ENCODE measurements at places on chromosomes 2 and 18. TPM values are rescaled to one million over a fixed set of nuclear protein-coding genes. Genes with fewer than 3 reads are reported as not detected.

DNA sequence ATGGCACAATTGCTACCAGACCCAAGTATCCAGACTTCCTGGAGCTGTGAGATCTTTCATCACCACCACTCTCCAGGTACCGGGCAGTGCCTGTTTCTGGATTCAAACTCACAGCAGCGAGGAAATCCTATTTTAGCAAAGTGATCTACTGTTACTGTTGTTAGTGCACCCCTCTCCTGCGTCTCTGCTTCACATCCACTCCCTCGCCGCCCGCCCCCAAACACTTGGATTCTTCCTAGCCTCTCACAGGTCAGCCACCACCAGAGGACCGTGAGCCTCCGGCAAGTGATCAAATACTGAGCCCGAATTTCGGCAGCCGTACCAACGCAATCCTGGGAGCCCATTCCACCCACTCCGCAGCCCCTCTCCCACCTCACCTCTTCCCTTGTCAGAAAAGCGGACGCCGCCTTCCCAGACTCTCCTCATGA is 519 bp downstream of the METTL4 start:
- peak overlapping the region; percentile 100 for H3K27ac ChIP-seq
- peaks cover 15% of the 10 kb centered on the region for H3K4me1 ChIP-seq
- DNase-seq, result peak; percentile 87
- peak overlapping the region; percentile 75 for H3K4me3 ChIP-seq
- no peaks in the 10 kb centered on the region for H3K36me3 ChIP-seq
- H3K27me3 ChIP-seq, result no peaks in the 10 kb centered on the region

DNA sequence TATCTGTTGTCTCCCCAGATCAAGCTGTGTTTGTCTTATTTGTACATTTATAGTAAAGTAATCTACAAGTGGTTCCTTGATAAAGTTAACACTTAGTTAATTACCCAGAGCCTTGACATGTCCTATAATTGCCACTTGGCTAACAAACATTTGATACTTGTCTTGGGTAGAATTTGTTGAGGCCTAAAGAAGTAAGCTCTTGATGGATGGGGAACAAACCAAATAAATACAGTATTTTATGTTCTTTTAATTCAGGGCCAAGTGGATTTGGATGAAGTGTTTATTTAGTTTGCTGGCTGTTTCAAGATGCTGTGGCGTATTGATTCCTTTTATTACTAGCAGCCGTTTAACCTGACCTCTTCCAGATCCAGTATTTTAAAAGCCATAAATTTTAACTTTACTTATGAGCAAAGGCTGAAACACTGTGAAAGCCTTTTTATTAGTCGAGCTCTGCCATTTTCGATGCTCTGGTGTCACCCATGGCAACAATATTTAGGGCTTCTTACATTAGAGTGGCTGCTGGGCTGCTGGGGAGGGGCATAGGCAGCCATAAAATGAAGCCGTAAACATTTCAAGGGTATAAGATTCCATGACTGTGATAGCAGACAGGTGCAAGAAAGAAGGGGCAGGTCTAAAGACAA is 401.6 kb upstream of the NRP2 start:
- no peak overlapping the region for H3K4me3 ChIP-seq
- H3K4me1 ChIP-seq, result peaks cover 4% of the 10 kb centered on the region
- H3K36me3 ChIP-seq, result no peaks in the 10 kb centered on the region
- H3K27ac ChIP-seq, result no peak overlapping the region
- H3K27me3 ChIP-seq, result no peaks in the 10 kb centered on the region

MAPK4 gene
- 7.0 TPM for total RNA-seq

GRCh38 chr2:7626139-7626537 is 708.9 kb downstream of the RNF144A start:
- no peaks in the 10 kb centered on the region for H3K36me3 ChIP-seq
- no peak overlapping the region for H3K27ac ChIP-seq
- H3K4me3 ChIP-seq, result no peak overlapping the region
- DNase-seq, result no peak
- no peaks in the 10 kb centered on the region for H3K4me1 ChIP-seq
- no peaks in the 10 kb centered on the region for H3K27me3 ChIP-seq

DNA sequence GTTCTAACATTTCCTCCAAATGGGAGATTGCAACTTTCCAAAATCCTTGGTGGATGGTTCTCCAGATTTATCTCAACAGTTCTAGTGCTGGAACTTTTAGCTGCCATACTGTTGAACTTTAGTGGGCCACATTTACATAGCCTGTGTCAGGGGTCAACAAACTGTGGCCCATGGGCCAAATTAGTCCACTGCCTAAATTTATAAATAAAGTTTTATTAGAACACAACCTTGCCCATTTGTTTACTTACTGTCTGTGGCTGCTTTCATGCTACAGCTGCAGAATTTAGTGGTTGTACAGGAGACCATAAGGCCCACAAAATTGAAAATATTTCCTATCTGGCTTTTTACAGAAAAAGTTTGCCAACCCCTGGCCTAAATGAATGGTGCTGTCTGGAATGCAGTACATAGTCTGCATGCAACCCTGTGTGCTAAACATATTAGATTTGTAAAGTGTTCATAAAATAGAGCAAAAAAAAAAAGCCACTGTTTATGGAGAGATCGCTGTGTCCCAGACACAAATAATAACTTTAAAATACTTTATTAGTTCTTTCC is 30.3 kb downstream of the MGAT5 start:
- DNase-seq, result no peak
- H3K27ac ChIP-seq, result no peak overlapping the region
- H3K36me3 ChIP-seq, result no peaks in the 10 kb centered on the region
- H3K4me3 ChIP-seq, result no peak overlapping the region
- H3K4me1 ChIP-seq, result no peaks in the 10 kb centered on the region
- no peaks in the 10 kb centered on the region for H3K27me3 ChIP-seq

DNA sequence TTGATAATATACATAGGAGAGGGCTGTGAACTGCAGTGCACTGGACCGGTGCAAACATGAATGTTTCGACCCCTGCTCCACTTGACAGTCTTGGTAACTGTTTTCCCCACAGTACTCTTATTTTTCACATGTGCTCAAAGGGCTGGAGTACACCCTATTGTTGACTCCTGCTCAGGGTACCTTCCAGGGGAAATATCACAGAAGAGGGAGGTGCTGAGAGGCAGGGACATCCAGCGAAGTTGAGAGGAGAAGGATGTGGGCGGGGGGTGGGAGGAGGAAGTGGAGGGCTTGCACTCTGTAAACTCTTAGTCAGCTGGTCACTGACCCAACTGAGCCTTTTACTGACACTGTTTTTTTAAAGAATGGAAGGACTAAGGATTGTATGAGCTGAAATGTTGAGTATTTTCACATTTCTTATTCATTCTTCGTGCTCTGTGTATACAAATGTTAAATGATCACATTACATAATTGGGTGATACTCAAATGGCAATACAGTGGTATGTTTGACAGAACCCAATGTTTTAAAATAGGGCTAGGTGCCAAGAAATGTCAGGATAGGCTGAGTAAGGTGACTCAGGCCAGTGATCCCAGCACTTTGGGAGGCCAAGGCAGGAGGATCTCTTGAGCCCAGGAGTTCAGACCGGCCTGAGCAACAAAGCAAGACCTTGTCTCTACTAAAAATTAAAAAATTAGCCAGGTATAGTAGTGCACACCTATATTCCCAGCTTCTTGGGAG is 10.0 kb downstream of the INPP4A start:
- no peak overlapping the region for H3K4me3 ChIP-seq
- H3K36me3 ChIP-seq, result peaks cover 6% of the 10 kb centered on the region
- DNase-seq, result no peak
- peak overlapping the region; percentile 70 for H3K27ac ChIP-seq
- peaks cover 46% of the 10 kb centered on the region for H3K4me1 ChIP-seq
